ENCODE measurements at places on chromosomes 1 and 21. TPM values are rescaled to one million over a fixed set of nuclear protein-coding genes. Genes with fewer than 3 reads are reported as not detected.

DNA sequence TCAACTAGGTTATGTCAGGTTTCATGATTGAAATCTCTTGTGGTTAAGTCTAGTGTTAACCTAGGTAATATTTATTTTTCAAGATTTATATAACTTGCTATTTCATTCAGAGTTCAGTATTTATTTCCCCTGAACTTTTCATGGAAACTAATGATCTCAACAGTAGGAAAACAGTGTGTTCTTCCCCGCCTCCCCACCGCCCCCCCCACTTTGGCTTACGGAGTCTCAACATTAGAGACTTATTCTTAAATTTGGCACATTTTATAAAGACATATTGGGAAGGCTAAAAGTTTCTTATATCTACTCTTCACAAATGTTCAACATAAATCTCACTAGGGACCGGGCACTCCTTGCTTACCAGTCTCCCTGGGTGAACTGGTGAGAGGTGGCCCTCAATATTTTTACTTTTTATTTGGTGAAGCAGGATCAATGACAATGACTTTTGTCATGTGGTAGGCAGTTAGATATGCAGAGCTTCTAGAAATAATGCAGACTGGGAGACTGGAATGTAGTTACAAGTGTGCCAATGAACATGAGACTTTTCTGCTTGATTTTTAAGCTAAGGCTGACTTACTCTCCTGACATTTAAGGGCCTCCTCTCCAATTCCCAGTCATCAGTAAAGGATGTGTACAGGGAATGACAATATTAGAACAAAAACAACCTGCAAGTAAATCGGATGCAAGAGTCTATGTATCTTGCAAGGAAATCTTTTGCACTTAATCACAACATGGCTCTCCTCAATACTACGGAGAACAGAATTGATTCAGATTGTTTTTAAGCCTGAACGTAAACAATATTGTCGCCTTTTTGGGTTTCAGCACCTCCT, 1.7 kb upstream of the MAN1A2 start:
- DNase-seq: no peak

- no peak for DNase-seq
These were observed 293.1 kb downstream of the LMX1A start for GRCh38 chr1:165063181-165063965.

DNA sequence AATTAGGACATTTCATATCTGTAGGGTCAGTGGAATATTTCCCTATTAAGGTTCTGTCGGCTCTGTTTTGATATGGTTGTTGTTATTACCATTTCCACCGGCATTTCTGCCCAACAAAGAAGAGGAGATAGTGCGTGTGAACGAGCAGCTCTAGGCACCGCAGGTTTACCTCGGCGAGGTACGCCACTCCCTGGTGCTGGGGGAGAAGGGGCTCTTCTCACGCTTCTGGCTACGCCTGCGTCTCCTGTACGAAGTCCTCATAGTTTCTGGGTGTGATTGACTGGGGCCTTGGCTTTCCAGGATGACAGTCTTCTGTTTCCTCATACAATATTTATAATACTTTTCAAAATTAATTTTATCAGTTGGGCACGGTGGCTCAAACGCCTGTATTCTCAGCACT, 54.4 kb upstream of the DIP2A start:
- no peak for DNase-seq

DNA sequence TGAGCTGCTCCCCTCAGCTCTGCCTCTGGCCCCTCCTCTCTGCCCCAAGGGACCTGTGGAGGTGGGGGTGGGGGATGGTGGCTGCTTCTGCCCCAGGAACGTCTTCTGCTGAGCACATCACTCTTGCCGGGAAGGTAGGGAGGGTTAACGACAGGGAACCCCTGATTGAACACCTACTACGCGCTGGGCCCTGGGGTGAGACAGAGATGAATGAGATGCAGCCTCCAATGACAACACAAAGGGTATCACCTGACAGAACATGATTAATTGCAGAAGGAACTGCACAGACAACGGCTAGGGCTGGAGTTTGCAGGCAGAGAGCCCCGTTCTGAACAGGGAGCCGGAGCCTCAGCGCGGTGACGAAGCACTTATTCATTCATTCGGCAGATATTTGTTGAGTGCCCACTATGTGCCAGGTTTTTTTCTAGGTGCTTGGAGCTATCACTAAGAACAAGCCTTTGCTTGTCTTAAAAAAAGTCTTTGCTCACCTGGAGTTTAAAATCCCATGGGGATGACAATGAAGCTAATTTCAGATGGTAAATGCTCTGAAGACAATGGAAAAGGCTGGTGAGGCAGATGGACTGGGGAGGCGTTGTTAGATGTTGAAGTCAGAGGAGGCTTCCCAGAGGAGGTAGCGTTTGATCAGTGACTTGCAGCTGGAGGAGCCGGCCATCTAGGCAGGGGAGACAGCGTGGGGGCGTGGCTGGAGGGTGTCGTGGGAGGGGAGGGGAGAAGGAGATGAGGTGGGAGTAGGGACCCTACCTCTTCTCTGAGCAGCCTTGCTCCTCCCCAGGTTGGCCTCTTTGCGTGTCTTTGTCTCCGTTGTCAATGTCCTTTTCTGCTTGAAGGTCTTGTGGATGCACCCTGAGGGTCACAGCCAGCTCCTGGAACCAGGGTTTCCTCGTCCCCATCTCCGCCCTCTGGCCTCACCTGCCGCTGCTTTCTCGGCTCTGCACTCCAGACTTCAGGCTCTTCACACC, 103.1 kb upstream of the CSF3R start:
- no peak for DNase-seq

DNA sequence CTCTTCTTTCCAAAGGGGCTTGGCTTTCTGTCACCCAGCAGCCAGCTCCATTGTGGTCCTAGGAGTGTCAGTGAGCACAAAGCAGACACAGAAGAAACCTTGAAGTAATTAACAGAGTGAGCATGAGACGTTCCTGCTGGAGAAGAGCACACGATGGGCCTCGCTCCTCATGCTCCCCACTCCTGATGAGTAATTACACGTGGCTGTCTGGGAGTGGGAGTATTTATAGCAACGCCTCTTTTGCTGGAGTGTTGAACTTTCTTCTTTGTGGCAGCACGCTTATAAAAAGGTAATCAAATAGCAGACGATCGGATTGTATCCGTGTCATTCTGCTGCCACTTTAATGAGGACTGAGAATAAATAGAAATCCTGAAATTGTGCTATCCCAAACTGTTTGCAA, 185.8 kb downstream of the CAMTA1 start:
- DNase-seq: no peak

DNA sequence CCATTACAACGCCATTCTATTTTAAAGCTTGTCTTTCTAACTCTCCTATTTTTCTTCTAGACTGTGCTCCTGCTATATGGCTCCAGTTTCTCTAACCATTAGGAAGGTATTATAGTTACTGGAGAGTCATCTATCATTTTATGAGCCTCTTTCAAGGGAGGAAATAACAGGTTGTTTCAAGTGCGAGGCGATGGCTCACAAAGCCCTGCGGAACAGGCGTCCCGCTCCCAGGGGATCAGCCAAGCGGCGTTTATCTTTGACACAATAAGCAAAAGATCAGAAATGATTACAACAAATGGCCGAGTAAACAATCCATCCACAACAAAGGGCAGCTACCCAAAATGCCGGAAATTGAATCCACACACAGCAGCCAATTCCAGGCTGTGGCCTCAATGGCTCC, 249.5 kb upstream of the POU3F1 start:
- no peak for DNase-seq

DNA sequence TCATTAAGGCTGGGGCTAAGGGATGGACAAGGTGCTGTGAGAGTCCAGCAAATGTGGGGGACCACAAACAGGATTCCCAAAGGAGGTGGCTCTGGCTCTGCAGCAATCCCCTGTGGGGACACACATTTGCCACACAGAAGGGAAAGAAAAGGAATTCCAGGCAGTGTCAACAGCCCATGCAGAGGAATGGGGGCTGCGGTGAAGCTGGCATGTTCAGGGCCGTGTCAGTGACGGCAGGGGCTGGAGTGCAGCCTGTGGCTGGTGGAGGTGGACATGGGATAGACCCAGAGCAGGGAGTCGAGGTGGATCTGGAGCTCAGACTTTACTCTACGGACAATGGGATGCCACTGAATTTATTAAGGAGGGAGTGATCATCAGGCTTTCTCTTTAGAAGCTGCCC, 183.2 kb downstream of the TRABD2B start:
- peak; percentile 72 for DNase-seq

- DNase-seq: no peak
These were observed 19.8 kb downstream of the RAP1GAP start for GRCh38 chr1:21649315-21649714.

Gene B3GALT2
- total RNA-seq: 0.81 TPM

- no peak for DNase-seq
These were observed 1.3 kb upstream of the DOCK7 start for GRCh38 chr1:62689524-62689923.

DNA sequence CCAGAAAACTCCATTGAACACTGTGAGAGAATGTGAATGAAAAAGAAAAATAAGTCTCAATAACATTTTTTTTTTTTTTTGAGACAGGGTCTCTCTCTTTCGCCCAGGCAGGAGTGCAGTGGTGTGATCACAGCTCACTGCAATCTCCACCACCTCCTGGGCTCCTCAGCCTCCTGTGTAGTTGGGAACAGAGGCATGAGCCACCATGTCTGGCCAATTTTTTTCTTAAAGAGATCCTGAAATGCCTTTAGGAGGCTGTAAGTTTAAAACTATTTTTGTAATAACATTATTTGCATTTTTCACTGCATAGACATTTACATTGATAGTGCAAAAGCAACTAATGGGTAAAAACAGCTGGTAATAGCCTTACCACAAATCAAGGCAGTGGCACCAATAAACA, 35.3 kb downstream of the GDAP2 start:
- no peak for DNase-seq

Gene OR6K3
- not detected for total RNA-seq

GRCh38 chr1:13700521-13701270, 708 bp downstream of the PRDM2 start:
- no peak for DNase-seq

- no peak for DNase-seq
These were observed 158.1 kb downstream of the RUNX1 start for GRCh38 chr21:34890724-34891612.

Gene SH3BGR
- 8.3 TPM for total RNA-seq

Gene TRIM46
- 0.79 TPM for total RNA-seq

- DNase-seq: no peak
These were observed 24.0 kb downstream of the MTOR start for GRCh38 chr1:11238311-11238710.

GRCh38 chr1:182560392-182560984, 28.6 kb downstream of the RNASEL start:
- DNase-seq: no peak

DNA sequence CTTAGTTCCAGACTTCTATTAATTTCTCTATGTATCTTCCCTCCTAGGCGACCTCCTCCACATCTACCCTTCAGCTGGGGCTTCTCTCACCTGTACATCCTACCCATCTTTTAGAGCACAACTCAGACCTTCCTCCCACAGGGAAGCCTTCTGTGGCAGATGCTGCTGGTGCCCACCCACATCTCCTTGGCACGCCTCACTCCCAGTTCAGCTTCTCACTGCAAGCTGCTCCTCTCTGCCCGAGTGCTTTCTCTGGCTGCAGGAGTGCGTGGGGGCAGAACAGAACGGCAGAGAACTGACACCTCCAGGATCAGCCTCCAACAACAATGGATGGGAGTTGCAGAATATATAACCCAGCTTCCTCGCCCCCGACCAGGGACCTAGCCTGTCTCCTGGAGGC, 36.5 kb downstream of the ZBTB18 start:
- DNase-seq: no peak

Gene ITSN1
- 42.5 TPM for total RNA-seq

DNA sequence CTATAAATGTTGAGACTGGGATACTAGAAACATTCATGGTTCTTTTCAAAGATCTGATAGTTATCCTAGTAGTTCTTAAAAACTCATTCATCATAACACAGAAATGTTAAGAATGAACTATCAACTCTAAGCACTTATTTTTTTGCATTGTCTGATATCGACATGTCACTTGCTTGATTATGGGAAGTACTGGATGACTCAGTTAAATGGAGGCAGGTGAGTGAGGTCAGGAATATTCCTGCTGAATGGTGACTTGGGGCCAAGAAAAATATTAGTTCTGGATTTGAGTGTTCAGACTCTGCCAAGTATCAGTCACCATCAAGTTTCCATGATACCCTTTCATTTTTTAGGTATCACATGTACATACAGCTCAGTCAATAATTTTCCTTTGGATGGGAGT, 63.6 kb downstream of the NEK7 start:
- no peak for DNase-seq

GRCh38 chr1:162200096-162200847, 130.8 kb downstream of the NOS1AP start:
- DNase-seq: no peak

Gene FCRL5
- total RNA-seq: 0.02 TPM

- no peak for DNase-seq
These were observed 18.0 kb upstream of the PRDM15 start for GRCh38 chr21:41897047-41897669.

Gene CELSR2
- 2.6 TPM for total RNA-seq

Gene GJB5
- total RNA-seq: not detected

DNA sequence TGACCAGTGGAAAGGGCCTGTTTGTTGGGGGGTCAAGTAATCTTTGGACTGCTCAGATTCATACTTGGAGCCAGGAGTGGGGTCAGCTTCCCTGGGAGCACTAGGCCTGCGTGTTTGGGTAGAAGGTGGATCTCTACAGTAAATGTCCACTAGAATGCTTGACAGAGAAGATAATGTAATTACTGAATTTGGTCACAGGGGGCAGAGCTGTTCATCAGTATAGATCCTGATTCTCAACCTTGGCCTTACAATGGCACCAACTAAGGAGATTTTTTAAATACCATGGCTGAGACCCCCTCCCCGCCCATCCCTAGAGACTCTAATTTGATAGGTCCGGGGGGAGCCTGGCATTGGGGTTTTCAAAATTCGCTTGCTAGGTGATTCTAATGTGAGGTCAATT, 217.5 kb upstream of the PLXNA2 start:
- DNase-seq: no peak

- DNase-seq: no peak
These were observed 35.0 kb upstream of the IFNLR1 start for GRCh38 chr1:24222008-24222605.

Gene SLC26A9
- total RNA-seq: 0.30 TPM

Gene CTTNBP2NL
- 13.2 TPM for total RNA-seq

Gene ZYG11A
- total RNA-seq: 0.03 TPM

GRCh38 chr1:58159434-58159830, 387.1 kb downstream of the OMA1 start:
- no peak for DNase-seq

Gene MRPS15
- total RNA-seq: 140 TPM

DNA sequence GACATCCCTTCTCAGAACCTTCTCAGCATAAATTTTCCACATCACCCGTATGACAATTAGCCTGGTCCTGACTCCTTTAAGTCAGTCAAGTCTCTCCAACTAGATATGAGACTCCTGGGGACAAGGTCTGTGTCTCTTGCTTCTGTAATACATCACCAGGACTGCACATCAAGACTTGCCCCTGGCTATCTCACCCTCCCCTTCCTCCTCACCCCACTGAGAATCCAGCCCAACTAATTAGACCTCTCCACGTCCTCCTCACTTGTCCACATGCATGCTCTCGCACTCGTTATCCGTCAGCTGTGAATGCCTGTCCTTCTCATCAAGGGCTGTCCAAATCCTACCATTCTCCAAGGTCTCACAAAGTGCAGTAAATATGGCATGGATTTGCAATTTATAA, 542.8 kb downstream of the PTPRU start:
- no peak for DNase-seq

- no peak for DNase-seq
These were observed 16.0 kb downstream of the CTNNBIP1 start for GRCh38 chr1:9894115-9894514.

Gene HES5
- total RNA-seq: not detected
